ENCODE measurements at places on chromosomes 2 and 18. TPM values are rescaled to one million over a fixed set of nuclear protein-coding genes. Genes with fewer than 3 reads are reported as not detected.
A peak's percentile ranks its signal among the peaks of the same experiment; 100 is the strongest.

- H3K36me3 ChIP-seq = peaks cover 19% of the 10 kb centered on the region
- H3K4me1 ChIP-seq = no peaks in the 10 kb centered on the region
- H3K27me3 ChIP-seq = no peaks in the 10 kb centered on the region
- no peak for DNase-seq
Measured at GRCh38 chr2:45595721-45596435, 15.2 kb downstream of the SRBD1 start.

GRCh38 chr2:240141736-240142135, 1.3 kb upstream of the OTOS start:
- no peak overlapping the region for H3K4me3 ChIP-seq
- no peak for DNase-seq
- peaks cover 7% of the 10 kb centered on the region for H3K4me1 ChIP-seq
- H3K27ac ChIP-seq = no peak overlapping the region
- H3K27me3 ChIP-seq = no peaks in the 10 kb centered on the region

GRCh38 chr2:109289504-109290222, 160.7 kb downstream of the SH3RF3 start:
- DNase-seq = no peak
- no peaks in the 10 kb centered on the region for H3K4me1 ChIP-seq
- H3K4me3 ChIP-seq = no peak overlapping the region
- no peaks in the 10 kb centered on the region for H3K36me3 ChIP-seq
- no peak overlapping the region for H3K27ac ChIP-seq

DNA sequence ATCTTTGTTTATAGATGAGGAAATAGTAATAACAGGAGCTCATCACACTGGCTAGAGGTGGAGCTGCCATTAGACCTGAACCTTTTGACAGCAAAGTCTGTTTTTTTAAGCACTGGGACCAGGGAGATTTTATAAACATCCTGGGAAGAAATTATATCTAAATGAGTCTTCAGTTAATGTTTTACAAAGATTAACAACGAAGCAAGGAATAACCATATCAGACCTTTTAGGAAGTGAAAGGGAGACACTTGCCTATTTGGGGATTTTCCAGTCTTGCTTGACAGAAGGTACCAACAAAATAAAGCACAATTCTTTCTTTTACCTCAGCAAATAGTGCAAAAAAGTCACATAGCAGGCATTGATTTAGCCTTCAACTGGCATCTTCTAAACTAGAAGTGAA, 777.0 kb downstream of the CPS1 start:
- H3K27me3 ChIP-seq = no peaks in the 10 kb centered on the region

- H3K27ac ChIP-seq = no peak overlapping the region
- no peaks in the 10 kb centered on the region for H3K36me3 ChIP-seq
- no peaks in the 10 kb centered on the region for H3K4me1 ChIP-seq
- no peak overlapping the region for H3K4me3 ChIP-seq
- no peak for DNase-seq
Measured at GRCh38 chr18:5693699-5694294, 150.0 kb upstream of the EPB41L3 start.

GRCh38 chr2:68832233-68832869, 38.8 kb downstream of the BMP10 start:
- peaks cover 68% of the 10 kb centered on the region for H3K4me1 ChIP-seq
- H3K36me3 ChIP-seq = no peaks in the 10 kb centered on the region
- H3K27me3 ChIP-seq = no peaks in the 10 kb centered on the region

GRCh38 chr18:62526098-62527025, 3.5 kb downstream of the ZCCHC2 start:
- H3K27ac ChIP-seq = peak overlapping the region; percentile 93
- DNase-seq = peak; percentile 70

SERPINB5 gene
- total RNA-seq = not detected

STAMBP gene
- total RNA-seq = 37.3 TPM

TCF23 gene
- not detected for total RNA-seq

PRKAG3 gene
- not detected for total RNA-seq

PTPRN gene
- total RNA-seq = not detected

ZNF521 gene
- total RNA-seq = not detected
